DMS79 (cell line): ENCODE measurements at places on chromosomes 7 and 10.

GRCh38 chr7:151178831-151179230 lies 8.2 kb downstream of the ASB10 start:
- DNase-seq, result no peak

- no peak for DNase-seq
Measured at GRCh38 chr7:150388709-150389531, 9.8 kb downstream of the ZNF775 start.

DNA sequence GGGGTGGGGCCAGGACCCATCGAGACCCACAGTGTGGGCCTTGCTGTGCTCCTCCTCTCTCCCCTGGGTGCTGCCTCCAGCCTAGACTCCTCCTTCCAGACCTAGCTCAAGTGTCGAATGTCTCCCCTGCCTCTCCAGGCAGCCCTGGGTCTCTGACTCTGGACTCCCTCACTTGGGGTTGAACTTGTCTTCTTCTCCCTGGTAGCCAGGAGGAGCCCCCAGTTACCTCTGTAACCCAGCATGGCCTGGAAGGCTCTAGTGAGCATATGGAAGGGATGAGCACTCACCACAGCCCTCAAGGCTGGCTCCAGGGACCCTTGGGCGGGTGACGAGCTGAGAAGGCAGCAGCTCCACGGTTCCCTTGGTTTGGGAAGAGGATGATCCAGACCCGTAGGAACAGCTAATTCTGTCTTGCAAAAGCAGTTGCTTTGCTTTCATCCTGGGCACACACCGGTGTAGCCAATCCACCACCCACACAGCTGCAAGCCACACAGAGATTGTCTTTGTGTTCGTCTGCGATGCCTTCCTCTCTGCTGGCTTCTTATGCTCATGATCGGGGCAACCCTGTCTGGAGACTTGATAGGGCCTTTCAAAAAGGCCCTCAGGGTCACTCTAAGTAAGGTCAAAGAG lies 52.3 kb upstream of the ANTXRL start:
- no peak for DNase-seq

- no peak for DNase-seq
Measured at GRCh38 chr7:80770061-80770460, 131.6 kb downstream of the CD36 start.

GRCh38 chr7:87330942-87331341 lies 14.5 kb upstream of the CROT start:
- DNase-seq, result no peak

DNA sequence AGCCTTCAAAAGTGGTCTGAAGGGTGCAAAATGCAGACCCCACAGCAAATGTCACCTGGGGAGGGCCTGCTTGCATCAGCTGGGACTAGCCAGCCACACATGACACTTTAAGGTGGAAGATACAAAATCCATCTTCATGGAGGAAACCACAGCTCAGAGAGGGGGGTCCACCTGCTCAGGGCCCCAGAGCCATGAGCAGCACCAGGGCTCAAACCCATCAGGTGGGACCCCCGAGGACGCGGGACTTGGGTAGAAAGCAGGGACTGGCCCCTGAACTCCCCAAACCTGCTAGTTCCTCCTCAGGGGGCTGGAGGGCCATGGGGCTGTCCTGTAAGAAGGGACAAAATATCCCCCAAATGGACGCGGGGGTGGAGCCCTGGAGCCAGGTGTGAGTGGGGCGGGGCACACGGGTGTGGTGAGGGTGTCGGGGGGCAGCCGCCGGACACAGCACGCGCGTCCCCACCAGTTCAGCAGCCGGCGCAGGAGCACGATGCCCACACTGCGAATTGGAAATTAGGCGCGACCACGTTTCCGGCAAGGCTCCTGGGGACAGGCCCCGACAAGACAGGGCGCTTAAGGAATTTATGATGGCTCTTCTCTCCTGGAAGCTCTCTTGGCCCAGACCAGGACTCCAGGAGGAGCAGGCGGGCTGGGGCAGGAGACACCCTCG lies 8.0 kb downstream of the PDGFA start:
- DNase-seq, result peak; percentile 39

DNA sequence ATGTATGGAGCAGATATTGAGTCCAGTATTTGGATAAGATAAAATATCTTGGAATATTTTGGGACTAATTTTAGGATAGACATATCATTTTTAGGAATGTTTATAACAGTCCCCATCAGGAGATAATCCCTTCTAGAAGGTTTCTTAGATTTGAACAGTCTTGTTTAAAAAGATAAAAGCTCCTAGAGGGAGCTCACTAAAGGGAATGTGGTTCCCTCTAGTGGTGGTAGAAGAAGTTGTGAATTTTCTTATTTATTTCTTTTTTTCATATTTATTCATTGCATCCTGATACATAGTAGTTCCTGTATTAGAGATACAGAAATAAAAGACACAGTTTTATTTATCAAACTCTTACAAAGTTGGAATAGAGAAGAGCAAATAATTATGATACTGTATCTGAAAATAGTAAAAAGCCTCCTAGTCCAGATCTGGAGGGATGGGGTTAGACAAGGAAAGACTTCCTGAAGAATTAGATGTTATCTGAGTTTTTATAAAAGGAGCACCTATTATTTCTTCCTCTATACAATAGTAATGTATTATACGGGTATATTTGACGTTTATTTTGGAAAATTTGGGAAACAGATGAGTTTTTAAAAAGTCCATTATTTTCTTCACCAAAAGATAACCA lies 24.5 kb upstream of the KLF14 start:
- peak; percentile 21 for DNase-seq

DNA sequence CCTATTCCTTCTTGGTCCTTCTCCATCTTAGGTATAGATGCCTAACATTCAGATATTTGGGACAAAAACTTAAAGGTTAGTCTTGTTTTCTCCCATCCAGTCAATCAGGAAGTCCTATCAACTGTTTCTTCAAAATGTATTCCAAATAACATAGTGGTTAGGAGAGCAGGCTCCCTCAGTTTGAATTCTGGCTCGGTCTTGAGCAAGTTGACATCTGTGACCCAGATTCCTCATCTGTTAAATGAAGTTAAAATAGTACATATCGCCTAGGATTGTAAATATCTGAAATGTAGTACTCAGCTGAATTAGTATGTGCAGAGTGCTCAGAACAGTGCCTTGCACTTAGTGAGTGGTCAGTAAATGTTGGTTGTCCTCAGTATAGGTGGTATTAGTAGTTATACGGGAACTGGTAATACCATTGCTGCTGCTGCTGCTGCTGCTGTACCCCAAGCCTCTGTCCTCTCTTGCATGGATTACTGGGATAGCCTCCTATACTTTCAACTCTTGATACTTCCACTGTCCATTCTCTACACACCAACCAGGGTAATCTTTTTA lies 58.6 kb downstream of the RALA start:
- DNase-seq, result no peak

GRCh38 chr10:97714401-97715258 lies 1.1 kb downstream of the MARVELD1 start:
- no peak for DNase-seq

- DNase-seq, result no peak
Measured at GRCh38 chr7:77439572-77439971, 23.4 kb upstream of the GSAP start.

GRCh38 chr10:47214520-47214919 lies 85.5 kb upstream of the GDF10 start:
- DNase-seq, result no peak

DNA sequence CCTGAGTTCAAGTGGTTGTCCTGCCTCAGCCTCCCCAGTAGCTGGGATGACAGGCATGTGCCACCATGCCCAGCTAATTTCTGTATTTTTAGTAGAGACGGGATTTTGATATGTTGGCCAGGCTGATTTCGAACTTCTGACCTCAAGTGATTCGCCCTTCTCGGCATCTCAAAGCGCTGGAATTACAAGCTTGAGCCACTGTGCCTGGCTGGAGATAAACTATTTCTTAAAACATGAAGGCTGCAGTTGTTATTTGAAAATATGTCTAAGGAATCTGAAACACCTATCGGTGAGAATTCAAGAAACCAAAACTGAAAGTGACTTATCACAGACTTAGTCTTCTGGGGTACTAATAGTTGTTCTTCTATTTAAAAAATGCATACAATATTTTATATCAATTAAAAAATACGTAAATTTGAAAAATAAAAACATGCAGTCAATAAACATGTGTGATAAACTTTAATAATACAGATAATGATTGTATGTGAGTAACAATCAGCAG lies 176.9 kb upstream of the PRSS58 start:
- no peak for DNase-seq

DNA sequence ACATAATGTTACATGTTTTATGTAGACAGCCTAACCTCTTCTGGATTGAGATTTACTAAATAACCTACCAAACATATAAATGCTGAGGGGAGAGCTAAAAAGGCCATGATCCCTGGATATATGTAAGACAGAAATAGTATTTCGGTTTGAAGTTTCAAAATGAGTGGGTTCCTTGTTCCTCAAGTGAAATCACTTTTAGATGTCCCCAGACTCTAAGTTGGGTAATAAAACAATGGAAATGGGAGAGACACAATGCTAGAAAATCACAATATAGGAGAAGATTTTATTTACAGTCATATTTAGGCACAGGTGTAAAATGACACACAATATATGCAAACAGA lies 56.5 kb downstream of the SHTN1 start:
- no peak for DNase-seq

DNA sequence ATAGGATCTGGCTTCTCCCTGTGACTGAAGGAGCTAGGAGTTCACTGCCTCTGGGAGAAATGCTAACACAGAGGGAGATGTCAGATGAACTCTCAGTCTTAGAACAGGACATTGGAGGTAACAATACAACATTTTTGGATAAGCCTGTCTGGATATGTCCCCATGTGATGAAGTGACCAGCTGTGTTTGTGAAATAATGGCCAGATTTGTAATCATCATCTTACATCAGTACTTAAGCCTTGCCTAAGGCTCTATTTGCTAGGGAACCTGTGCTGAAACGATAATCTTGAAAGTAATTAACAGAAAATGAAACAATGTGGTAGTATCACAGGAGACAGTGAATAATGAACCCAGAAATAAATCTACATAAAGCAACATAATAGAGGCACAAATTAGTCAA lies 56.2 kb downstream of the CRPPA start:
- no peak for DNase-seq

GRCh38 chr10:71927776-71928592 lies 36.2 kb upstream of the CHST3 start:
- DNase-seq, result no peak

DNA sequence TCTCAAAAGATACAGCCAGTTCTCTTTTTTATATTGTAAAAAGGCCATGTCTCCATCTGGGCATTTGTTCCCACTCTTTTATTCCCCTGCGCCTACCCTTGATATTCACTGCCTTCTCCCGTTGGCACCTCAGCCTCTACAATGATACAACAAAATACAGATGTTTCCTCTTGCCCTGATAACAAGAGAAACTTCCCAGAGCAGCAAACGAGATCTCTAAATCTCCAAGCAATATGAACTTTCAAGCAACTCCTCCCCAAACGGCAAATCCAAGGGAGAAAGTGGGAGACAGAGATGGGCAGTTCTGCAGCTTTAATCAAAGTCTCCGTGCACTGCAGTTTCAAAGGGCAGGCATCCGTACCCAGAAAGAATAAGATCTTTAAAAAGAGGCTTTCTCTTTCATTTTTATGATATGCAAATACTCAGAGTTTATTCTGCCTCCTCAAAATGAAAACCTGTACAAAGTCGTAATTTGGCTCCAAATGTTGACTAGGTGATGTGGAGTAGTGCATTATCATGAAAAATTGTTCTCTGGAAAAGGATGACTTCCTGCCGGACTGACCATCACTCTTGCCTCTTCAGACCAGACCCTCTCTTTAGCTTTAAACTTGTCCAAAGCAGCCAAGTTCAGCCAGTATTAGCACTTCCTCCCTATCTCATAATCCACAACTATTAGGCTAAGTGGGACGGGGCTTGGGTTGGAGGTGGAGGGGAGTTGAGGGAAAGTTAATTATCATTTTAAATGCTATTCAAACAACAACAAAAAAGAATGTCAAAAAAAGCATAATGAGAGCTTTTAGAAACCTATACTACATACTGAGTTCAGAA lies 682 bp downstream of the HGF start:
- no peak for DNase-seq

DNA sequence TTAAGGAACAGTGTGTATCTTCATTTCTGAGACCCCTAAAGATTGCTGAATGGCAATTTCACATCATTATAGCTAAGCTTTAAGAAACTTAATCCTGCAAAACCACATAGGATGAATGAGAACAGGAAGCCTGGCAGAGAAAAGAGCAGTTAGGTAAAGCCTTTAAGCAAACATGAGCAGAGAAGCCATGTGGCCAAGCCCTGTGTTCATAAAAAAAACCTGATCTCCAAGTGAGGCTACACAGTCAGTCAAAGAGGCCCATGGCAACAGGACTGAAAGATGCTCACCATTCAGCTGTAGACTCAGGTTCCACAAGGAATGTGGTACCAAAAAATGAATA lies 9.3 kb downstream of the LIPA start:
- no peak for DNase-seq

- no peak for DNase-seq
Measured at GRCh38 chr7:43463401-43463980, 119.4 kb upstream of the STK17A start.

- DNase-seq, result no peak
Measured at GRCh38 chr7:155362380-155363145, 64.9 kb downstream of the INSIG1 start.

DNA sequence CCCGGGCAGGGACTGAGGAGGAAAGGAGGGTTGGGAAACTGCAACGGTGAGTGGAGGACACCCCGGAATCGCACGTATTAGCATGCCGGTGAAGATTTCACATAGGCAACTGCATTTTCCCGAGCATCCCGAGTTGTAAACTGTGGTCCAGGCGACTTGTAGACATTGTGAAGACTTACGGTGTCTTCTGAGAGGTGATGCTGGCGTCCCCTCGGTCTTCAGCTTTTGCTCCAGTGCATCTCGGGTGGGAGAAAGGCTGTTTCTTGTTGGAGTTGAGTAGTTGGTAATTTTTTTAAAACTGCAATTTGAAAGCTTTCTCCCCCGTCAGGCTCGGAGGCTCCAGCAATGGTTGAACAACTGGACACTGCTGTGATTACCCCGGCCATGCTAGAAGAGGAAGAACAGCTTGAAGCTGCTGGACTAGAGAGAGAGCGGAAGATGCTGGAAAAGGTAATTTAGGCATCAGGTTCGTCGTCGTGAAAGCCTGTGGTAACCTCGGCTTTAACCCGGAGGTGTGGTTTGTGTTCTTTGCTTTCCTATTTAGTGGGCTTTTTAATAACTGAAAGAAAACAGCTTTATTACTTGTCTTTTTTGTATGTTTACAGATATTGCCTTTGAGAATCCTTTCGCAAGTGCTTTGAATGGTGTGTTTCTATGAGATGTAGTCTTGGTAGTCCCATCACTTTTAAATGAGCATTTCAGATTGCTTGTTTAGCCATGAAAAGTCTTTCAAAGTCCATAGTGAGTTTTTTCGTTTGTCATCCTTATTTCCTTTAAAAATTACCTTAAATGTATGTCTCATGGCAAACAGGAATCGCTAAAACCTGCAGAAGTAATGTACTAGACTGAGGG lies 687 bp downstream of the HELLS start:
- no peak for DNase-seq

GRCh38 chr10:1561731-1562337 lies 175.5 kb downstream of the ADARB2 start:
- no peak for DNase-seq

DNA sequence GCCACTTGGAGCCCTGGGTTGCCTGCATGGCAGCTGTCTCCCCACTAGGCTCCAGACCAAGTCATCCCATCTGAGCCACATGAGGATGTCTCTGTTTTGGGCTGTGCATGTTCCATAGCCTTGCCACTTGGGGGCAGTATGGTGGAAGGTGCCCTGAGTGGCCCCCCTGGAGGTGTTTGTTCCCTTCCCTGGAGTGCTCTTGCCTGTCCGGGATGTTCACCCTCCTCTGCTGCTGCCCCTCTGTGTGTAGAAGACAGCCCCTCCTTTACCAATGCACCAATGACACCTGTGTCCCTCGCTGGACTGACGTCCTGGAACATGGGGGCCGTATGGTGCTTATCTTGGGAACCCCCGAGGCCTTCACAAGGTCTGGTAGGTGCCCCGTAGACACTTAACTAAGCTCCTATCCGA lies 100.2 kb downstream of the ACTR3B start:
- no peak for DNase-seq
